ENCODE measurements at places on chromosomes 12 and 14.

DNA sequence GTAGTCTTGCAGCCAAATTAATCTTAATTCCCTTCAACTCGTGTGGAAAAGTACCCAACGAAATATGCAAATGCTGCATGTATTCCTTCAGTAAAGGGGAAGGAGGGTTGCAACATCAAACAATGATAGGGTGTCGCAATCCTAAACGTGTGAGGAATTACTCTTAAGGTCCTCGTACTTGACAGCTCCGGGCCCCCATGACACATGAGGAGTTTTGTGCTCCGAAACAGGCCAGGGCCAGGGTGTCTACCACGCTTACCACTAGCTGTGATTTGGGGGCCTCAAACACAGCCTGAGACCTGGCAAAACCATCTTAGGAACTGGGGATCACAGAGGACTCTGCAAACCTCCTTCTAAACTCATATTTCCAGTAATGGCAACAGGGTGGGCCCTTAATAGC, 20.4 kb downstream of the FOS start:
- no peak for DNase-seq

GRCh38 chr12:82627799-82628198, 58.9 kb upstream of the TMTC2 start:
- peak; percentile 6 for DNase-seq

DNA sequence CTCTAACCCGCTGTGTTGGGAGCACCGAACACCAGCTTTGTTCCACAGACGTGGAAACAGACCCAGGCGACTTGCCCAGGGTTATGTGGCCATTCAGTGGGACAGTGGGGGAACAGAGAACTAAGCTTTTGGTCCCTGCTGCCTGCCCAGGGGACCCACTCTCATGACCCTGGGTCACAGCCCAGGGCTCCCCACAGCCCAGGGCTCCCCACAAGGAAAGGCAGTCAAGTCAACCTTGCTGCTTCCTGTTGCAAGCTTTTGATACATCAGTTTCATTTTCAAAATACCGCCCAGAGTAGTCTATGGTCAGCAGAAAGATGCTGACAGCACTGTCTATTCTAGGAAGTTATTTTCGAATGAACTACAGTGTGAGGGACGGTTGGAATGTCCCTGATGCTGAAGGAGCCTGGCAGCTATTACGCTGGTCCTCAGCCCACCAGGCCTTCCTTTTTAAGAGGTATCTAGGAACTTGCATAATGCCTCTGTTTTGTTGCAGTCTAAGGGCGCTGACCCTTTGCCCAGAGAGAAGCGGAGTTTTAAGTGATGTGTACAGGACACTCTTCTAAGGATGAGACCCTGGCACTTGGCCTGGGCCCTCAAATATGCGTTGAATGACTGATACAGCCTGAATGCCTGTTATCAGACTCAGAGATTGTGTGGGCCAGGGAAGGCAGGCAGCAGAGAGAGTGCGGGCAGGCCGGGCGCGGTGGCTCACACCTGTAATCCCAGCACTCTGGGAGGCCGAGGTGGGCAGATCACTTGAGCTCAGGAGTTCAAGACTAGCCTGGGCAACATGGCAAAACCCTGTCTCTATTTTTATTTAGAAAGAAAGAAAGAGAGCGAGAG, 12.6 kb upstream of the TTC7B start:
- no peak for DNase-seq

GRCh38 chr14:26128931-26129671, 468.7 kb downstream of the NOVA1 start:
- no peak for DNase-seq

DNA sequence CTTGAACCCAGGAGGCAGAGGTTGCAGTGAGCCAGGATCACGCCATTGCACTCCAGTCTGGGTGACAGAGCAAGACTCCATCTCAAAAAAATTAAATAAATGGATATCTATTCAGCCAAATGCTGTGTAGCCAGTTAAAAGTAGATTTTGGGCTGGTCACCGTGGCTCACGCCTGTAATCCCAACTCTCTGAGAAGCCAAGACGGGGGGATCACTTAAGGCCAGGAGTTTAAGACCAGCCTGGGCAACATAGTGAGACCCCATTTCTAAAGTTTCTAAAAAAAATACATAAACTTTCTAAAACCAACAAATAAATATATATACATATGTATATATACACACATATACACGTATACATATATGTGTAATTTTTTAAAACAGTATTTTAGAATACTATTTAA, 188.8 kb downstream of the FBXL14 start:
- DNase-seq: no peak

GRCh38 chr12:53596920-53597363, 29.2 kb downstream of the ATF7 start:
- DNase-seq: no peak

GRCh38 chr12:68334132-68334531, 2.0 kb upstream of the MDM1 start:
- no peak for DNase-seq

DNA sequence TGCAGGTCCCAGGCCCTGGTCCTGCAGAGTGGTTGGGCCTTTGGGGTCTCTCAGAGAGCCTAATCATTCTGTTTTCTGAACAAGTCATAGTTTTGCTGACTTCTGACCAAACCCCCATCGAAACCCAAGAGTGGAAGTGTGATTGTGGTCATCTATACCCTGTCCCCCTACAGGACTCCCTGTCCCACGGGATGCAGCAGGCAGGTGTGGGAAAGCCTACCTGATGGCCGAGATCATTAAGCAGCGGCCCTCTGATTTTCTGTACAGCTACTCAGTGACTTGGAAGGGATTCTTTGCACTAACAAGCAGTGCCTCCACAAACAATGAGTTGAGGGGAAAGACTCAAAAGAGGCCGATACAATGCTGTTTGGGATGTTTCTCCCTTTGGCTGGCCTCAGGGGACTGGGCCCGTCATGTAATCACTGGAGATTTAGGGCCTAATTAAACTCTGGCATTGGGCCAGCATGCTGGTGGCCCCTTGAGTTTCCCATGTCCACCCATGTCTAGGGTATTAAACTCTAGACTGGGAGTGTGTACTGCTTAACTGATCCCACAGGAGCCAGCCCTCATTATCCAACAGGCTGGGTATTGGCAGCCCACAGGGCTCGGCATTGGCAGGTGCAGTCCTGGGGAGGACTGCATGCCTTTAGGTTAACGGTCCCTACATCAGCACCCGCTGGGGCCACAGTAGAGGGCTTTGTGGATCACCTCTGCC, 192.8 kb downstream of the ZFP36L1 start:
- DNase-seq: no peak

DNA sequence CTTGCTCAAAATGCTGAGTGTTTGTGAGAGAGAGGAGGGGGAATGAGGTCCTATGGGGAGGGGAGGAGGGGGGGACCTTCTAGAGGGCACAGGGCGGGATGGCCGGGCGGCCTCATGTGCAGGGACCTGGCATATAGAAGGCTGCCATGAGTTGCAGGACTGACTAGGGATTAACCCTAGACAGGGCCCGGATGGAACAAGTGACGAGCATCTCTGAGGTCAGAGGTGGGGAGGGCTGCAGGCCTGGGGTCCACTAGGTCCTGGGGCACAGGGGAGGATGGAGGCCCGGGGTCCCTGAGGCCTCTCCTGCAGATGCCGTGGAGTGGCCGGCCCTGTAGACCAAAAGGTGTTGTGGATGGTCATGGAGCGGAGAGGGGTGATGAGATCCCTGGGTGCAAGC, 104.0 kb upstream of the EIF5 start:
- DNase-seq: no peak

DNA sequence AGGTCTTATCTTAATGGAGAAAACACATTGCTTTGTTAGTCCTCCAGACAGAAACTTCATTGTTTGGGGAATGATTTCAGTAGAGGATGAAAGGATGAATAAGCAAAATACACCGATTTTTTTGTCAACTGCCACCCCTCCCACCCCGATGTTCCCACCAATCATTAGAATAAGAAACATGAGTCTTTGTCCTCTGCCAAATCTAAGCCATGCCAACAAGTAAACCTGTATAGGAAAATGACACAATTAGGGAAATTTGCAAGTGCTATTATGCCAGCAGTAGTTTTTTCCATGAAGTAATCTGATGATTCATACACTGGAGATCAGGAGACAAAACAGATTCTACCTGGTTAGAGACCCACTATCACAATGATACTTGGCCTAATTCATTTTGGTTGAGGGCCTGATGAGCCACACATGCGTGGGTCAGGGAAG, 35.9 kb downstream of the FLRT2 start:
- DNase-seq: no peak

- peak; percentile 49 for DNase-seq
These were observed 764 bp downstream of the RBM25 start for GRCh38 chr14:73058922-73059673.

GRCh38 chr12:88334271-88334670, 192.2 kb downstream of the TMTC3 start:
- no peak for DNase-seq

- no peak for DNase-seq
These were observed 88.4 kb downstream of the TMCC3 start for GRCh38 chr12:94561943-94562411.

GRCh38 chr14:95275494-95275893, 44.2 kb downstream of the CLMN start:
- no peak for DNase-seq

GRCh38 chr14:80059041-80059440, 152.3 kb downstream of the DIO2 start:
- DNase-seq: no peak

- no peak for DNase-seq
These were observed 43.4 kb downstream of the SAMD4A start for GRCh38 chr14:54610051-54610977.

- no peak for DNase-seq
These were observed 5.8 kb downstream of the EFS start for GRCh38 chr14:23359167-23359626.

GRCh38 chr12:125071456-125071855, 6.2 kb downstream of the AACS start:
- no peak for DNase-seq

GRCh38 chr12:74897425-74898211, 312.0 kb downstream of the KCNC2 start:
- no peak for DNase-seq

- no peak for DNase-seq
These were observed 44.2 kb upstream of the EMP1 start for GRCh38 chr12:13152281-13152680.

GRCh38 chr12:15227004-15227679, 5.9 kb upstream of the RERG start:
- peak; percentile 16 for DNase-seq

- DNase-seq: no peak
These were observed 378.8 kb upstream of the TBX3 start for GRCh38 chr12:115062741-115063140.

DNA sequence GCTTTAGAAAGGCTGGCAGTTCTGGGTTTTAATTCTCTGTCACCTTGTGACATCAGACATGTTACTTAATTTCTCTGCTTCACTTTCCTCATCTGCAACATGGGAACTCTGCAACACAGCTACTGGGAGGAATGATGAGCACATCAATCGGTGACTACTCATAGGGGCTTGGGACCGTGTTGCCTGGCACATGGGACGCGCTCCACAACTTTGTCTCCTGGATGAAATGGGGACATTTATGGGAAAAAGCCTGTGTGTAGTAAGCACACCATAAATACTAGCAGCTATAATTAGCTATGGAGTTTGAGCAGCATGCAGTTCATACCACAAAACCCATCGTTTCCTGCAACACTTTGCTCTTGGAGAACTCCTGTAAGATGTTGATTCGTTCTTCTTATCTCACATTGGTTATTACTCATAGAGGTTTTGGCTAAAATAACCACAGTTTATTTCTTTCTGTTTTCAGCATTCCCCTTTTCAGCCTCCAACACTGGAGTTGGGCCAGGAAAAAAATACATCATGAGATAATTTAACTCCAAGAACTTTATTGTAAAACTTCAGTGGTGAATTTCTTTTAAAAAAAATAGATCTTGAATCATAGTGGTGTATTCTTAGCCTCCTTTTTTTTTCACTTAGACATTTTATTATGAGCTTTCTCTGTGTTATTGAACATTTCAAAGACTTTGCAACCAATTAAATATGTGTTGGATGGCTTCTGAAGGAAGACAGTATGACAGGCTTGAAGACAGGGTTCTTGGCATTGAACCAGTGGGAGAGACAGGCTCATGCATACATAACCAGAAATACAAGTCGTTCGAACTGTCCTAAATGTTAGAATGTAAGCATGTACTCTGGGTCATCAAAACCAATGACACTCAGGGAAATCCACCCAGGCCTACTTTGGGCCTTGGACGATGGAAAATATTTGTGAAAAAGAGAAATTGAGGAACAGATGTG, 72.7 kb downstream of the RIN3 start:
- peak; percentile 28 for DNase-seq

DNA sequence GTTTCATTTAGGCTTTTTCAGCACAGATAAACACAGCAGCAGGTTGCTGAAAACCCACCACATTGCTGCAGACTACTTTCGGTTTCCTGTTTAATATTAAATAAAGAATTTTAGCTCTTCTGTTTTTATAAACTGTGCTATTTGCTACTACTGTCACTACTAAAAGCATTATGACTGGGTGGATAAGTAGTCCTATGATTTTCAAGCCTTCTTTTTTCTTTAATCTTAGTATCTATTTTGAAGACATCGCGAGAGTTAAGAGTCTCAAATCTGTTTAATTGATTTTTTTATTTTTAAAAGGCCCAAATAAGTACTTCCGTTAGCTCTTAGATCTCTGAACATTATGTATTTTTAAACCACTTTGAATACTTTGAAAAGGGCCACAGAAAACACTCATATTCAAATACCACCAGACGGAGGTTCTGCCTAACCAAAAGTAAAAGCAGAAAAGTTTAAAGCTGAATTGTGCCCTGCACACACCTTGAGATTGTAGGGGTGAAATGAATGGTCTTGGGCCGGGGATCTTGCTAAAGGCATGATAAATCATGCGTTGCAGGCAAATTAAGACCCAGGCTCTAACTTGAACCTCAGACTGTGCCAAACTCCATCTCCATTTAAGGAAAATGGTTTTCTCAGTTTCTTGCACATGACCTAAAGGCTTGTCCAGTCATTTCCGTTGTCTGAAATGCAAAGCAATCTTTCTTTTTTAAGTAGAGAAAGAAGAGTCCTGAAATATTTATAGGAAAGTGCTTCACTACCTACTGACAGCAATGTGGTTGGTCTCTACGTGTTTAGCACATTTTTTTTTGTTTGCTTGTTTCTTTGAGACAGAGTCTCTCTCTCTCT, 13.6 kb upstream of the FOXN3 start:
- no peak for DNase-seq

- no peak for DNase-seq
These were observed 498.0 kb downstream of the VRK1 start for GRCh38 chr14:97295108-97295710.

DNA sequence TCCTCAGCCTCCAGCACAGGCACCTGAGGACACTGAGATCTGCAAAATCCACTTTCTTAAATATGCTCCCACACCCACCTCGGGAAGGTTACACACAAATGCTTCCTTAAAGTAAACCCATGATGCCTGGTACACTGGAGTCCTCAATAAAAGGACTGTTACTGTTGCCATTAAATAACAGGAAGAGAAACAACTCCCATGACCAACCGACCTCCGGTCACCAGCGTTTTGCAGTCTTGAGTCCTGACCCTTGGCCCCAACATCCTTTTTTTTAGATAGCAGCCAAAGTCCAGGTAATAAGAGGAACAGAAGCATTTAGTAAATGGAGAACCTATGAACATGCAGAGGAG, 42.4 kb downstream of the ITPK1 start:
- no peak for DNase-seq

- no peak for DNase-seq
These were observed 94.9 kb upstream of the SLC16A7 start for GRCh38 chr12:59500915-59501314.
